Activated CD8-positive, alpha-beta memory T cell treated with anti-CD3 and anti-CD28 coated beads, Interleukin-2, amount 10 ng/mL, durations not matched to agents 7 days and 5 days (primary cell): ENCODE measurements at places on chromosomes 11 and 22. TPM values are rescaled to one million over a fixed set of nuclear protein-coding genes. Genes with fewer than 3 reads are reported as not detected.
A peak's percentile ranks its signal among the peaks of the same experiment; 100 is the strongest.

- H3K27ac ChIP-seq, result no peak overlapping the region
- peaks cover 3% of the 10 kb centered on the region for H3K27me3 ChIP-seq
- H3K36me3 ChIP-seq, result no peaks in the 10 kb centered on the region
- DNase-seq, result no peak
- H3K4me3 ChIP-seq, result no peak overlapping the region
These were observed 33.9 kb downstream of the ANO1 start for GRCh38 chr11:70112017-70112434.

GRCh38 chr22:40407831-40408717, 37.7 kb downstream of the SGSM3 start:
- peaks cover 12% of the 10 kb centered on the region for H3K4me1 ChIP-seq
- H3K36me3 ChIP-seq, result peaks cover 16% of the 10 kb centered on the region
- no peak for DNase-seq

GRCh38 chr11:9851366-9851765, 187.5 kb downstream of the SWAP70 start:
- no peak overlapping the region for H3K27ac ChIP-seq
- DNase-seq, result no peak
- H3K36me3 ChIP-seq, result peaks cover 2% of the 10 kb centered on the region

DNA sequence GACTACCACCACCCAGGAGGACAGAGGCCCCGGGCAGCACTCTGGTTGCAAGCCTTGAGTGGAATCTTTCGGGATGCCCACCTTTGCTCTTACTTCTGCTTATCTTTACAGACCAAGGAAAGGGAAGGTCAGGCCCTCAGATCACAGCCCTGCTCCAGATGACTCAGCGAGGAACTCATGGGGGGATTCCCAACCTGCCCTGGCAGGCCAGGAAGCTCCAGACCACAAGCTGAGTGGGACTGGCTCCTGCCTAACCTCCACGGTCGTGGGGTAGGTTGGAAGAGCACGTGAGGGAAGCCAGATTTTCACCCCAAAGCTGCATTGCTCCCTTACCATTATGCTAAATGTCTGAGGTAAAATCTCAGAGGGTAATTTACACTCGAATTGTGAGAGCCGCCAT, 11.8 kb downstream of the TBC1D10A start:
- peak overlapping the region; percentile 59 for H3K27ac ChIP-seq
- peak; percentile 62 for DNase-seq
- H3K4me1 ChIP-seq, result peaks cover 83% of the 10 kb centered on the region
- peaks cover 20% of the 10 kb centered on the region for H3K36me3 ChIP-seq

DNA sequence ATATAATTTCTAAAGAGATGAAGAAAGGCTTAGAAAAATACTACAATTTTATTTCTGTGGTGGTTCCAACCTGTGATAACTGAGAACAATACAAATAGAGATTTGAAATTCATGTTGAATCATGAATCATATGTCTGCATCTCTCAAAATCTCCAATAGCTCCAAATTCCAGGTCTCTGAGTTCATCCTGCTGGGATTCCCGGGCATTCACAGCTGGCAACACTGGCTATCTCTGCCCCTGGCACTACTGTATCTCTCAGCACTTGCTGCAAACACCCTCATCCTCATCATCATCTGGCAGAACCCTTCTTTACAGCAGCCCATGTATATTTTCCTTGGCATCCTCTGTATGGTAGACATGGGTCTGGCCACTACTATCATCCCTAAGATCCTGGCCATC, at the start of gene OR56B1:
Gene OR56B1, plus strand, starts transcription at position 53 of the 400 bp plus-strand sequence. Its CDS starts 69 bp downstream, at position 122.
- no peaks in the 10 kb centered on the region for H3K4me1 ChIP-seq
- H3K4me3 ChIP-seq, result no peak within 1 kb of the TSS
- H3K27me3 ChIP-seq, result no peaks in the 10 kb centered on the region
- no peak within 1 kb of the TSS for H3K27ac ChIP-seq

- H3K36me3 ChIP-seq, result peaks cover 1% of the 10 kb centered on the region
- peaks cover 48% of the 10 kb centered on the region for H3K4me1 ChIP-seq
- H3K27me3 ChIP-seq, result no peaks in the 10 kb centered on the region
- DNase-seq, result no peak
- no peak overlapping the region for H3K4me3 ChIP-seq
These were observed 10.6 kb downstream of the MICAL2 start for GRCh38 chr11:12121011-12121410.

DNA sequence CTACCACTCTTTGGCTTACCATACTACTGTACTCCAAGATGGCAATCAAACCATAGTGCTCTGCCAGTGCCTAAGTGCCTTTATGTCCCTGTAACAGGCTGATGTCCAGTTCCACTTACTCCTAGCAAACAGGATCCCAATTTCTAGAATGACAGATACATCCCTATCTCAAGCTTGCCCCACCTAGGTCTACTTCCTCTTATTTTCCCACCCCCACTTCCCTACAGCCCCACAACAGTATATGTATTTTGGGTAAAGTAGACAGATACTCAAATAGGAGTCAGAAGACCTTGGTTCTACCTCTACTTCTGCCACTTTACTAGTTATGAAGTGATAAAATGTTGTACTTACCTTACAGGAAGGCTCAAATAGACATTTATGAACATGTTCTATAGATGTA, 24.1 kb downstream of the SIK3 start:
- H3K27ac ChIP-seq, result peak overlapping the region; percentile 54
- H3K4me3 ChIP-seq, result no peak overlapping the region
- DNase-seq, result no peak
- peaks cover 53% of the 10 kb centered on the region for H3K4me1 ChIP-seq
- H3K27me3 ChIP-seq, result no peaks in the 10 kb centered on the region

Gene SCGB1C1
- total RNA-seq, result not detected

Gene GLYATL1
- total RNA-seq, result not detected

Gene OR10A4
- total RNA-seq, result not detected

Gene UCP2
- 288 TPM for total RNA-seq
